RPMI8226 (cell line): ENCODE measurements at places on chromosomes 16 and 17.

- DNase-seq = peak; percentile 91
Measured at GRCh38 chr17:76072148-76072858, at the start of gene SRP68. SRP68 (minus strand) TSS chr17:76072517; CDS start chr17:76072491, 26 bp downstream.

DNA sequence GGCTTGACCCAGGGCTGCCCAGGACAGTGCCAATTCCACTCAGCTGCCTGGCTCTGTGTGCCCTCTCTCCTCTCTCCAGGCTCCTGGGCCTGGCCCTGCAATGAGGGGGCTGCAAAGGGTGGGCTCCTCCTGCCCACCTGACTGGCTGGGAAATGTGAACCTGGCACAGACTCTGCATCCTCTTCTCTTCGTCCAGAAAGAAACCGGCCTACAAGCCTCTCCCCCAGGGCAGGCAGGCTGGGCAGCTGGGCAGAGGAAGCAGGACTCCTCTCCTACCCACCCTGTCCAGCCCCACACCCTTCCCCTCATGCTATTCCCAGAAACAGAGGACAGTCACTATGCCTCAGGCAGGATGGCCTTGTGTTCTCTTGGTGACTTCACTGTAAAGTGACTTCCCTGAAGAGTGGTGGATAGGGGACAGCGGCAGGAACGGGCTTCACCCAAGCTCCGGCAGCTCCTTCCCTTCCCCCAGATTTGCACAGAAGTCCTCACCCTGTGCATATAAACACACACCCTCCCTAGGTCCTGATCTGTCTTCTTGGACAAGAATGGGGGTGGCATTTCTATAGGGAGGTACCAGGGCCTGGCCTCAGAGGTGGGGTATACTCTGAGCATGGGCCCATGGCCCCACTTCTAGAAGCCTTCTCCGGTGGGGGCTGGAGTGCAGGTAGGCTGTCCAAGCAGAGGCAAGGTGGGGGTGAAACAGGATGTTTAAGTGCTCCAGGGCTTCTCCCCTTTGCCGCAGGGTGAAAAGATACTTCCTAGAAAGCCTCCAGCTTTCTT is 4.9 kb upstream of the STAT5A start:
- DNase-seq = no peak

DNA sequence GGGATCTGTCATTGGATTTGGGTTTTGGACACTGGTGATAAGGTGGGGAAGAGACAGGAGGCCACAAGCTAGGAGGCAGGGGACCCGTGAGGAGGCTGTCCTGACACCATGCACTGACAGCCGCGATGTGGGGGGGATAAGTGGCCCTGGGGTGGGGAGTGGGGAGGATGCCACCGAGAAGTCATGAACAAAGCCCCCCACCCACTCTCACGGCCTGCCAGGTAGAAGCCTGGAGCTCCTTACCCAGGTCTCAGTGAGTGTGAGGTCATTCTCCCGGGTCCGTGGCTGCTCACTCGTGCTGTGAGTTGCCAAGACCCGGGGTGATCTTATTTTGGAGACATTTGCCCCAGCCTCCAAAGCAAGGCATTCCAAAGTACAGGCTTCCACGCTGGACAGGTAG is 165.9 kb upstream of the TNRC6C start:
- DNase-seq = no peak

- DNase-seq = no peak
Measured at GRCh38 chr17:80519091-80519781, 25.4 kb upstream of the RPTOR start.

DNA sequence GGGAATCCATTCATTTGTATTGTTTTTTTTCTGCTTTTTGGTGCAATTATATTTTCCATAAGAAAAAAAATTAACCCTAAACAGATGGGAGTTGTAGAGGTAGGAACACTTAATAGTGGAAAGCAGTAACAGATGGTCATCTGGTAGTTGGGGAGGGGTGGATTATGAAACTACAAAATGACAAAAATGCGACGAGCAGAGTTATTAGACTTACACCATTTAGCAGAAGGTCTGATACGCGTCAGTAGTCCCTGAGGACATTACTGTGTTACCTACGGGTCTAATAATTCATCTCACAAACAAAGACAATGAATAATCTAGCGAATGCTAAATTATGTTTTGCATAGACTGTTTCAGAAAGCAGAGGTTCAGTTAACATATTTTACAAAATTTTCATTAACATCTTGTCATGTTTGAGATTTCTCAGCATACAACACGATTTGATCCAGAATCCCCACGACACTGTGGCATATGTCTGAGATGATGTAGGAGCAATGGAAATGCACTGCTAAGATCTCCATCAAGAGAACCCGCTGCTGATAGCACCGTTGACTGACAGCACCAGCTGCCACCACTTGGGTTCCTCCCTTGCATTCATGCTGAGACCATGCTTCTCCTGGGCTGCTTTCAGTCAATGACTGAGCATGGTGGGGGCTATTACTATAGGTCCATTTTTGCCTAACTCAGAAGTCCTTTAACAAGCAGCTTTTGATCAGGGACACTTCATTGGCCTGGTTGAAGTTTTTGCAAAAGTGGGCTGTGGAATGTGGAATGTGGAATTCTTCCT is 182.2 kb upstream of the CPHXL start:
- DNase-seq = no peak

- no peak for DNase-seq
Measured at GRCh38 chr17:10992106-10992880, 154.4 kb upstream of the PIRT start.

DNA sequence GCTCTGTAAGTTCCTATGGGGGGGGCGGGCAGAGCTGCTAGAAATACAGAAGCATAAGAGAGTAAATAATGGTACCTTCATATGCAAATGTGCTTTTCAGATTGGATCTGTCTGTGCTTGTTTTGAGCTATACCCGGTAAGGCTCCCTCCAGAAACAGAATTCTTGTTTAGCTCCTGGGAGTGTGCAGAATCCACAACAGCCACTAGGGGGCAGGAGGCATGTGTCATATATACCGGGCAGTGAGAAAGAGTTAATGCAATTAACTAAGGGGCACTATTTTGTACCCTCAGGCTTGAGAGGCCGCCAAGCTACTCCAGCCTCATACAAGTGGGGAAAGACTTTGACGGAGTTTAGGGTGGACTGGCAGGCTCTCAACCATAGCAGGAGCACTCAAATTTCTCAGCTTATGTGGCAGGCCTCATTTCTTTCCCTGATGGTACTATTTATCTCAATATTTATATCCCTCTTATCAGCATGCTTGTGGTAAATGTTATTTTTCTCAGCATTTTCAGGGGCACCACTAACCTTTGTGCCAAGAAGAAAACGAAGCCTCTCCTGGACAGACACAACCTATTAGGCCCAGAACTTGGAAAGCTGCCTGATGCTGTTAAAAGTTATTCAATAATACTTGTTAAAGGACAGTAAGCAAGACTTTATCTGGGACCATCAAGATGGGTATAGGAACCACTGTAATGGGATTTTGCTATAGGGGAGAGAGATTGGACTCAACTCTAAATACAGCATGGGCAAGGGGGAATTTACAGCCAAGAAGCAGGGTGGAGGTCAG is 10.7 kb upstream of the CENPV start:
- DNase-seq = peak; percentile 70

GRCh38 chr16:53769787-53770186 is 65.8 kb downstream of the FTO start:
- DNase-seq = no peak

DNA sequence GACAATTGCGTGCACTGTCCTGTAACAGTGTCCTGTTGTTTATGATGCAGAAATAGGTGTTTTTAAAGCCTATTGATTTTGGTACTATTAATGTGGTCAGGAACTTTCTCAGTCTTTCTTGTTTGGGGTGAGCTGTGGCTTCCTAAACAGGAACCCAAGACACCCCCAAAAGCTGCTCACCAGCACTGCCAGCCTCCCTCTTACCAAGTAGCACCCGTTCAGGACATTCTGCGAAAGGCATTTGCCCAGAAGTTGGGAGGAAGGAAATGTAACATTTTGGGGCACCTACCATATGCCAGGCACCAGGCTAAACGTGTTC is 21.6 kb upstream of the STH start:
- DNase-seq = no peak

- DNase-seq = peak; percentile 26
Measured at GRCh38 chr17:67718325-67718941, 697 bp downstream of the NOL11 start.

- peak; percentile 74 for DNase-seq
Measured at GRCh38 chr17:79137015-79137788, 62.6 kb downstream of the ENGASE start.

DNA sequence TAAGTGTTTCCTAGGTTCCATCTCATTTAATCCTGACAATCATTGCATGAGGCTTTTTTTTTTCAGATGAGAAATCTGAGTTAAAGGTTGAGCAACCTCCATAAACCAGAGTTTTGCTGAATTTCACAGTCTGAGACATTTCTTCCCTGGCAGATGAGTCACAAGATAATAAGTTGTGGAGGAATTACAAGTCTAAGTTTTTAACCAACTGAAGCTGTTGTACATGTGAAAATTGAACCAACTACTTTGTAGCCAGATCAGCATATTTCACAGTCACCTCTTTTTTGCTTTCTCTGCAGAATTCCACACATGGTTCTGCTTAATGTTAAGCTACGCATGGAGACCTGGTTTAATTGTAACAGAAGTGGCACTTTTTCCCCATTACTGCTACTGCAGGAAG is 765.6 kb downstream of the CDH11 start:
- DNase-seq = peak; percentile 71
